ENCODE measurements at places on chromosomes 2 and 18.

GRCh38 chr2:98910349-98911125 lies 25.5 kb downstream of the CRACDL start:
- DNase-seq, result no peak

GRCh38 chr2:160228141-160228917 lies 28.3 kb upstream of the ITGB6 start:
- no peak for DNase-seq

DNA sequence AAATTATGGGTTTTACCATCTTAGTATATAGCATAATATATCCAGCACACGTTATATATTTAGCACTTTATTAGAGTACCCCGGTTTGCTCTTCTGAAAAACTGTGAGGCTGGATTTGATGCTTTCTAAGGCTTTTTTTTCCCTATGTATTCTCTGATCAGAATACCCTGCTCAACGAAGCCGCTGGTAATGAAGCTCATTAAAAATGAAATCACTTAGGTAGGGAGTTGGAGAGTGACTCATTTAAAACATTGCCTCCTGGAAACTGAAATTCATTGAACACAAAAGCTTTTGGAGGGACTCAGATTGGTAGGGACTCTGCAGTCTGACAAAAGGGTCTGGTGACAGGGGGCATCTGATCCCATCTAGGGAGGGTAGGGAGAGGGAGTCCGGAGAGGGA lies 365.4 kb upstream of the MEX3C start:
- no peak for DNase-seq

GRCh38 chr2:159160412-159160811 lies 126.1 kb downstream of the WDSUB1 start:
- no peak for DNase-seq

GRCh38 chr18:79466591-79466990 lies 70.9 kb downstream of the NFATC1 start:
- DNase-seq, result no peak

DNA sequence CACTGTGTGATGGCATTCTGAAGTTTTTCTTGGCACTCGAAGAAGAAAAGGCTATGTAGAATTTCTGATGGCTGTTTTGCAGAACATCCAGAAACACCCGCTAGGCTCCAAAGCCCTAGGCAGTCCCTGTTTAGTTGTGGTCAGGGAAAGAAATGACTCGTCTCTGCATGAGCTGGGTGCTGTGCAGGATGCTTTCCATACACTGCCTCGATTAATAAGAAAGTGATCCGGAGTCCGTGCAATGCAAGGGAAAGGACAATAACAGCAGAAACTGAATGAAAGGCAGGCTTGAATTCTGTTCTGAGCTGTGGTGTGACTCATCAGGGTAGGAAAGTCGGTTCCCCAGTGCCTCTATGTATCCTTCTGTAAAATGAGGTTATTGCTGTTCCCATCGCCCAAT lies 18.7 kb downstream of the MAPRE3 start:
- DNase-seq, result no peak

GRCh38 chr2:101080211-101081068 lies 70.7 kb downstream of the TBC1D8 start:
- no peak for DNase-seq

DNA sequence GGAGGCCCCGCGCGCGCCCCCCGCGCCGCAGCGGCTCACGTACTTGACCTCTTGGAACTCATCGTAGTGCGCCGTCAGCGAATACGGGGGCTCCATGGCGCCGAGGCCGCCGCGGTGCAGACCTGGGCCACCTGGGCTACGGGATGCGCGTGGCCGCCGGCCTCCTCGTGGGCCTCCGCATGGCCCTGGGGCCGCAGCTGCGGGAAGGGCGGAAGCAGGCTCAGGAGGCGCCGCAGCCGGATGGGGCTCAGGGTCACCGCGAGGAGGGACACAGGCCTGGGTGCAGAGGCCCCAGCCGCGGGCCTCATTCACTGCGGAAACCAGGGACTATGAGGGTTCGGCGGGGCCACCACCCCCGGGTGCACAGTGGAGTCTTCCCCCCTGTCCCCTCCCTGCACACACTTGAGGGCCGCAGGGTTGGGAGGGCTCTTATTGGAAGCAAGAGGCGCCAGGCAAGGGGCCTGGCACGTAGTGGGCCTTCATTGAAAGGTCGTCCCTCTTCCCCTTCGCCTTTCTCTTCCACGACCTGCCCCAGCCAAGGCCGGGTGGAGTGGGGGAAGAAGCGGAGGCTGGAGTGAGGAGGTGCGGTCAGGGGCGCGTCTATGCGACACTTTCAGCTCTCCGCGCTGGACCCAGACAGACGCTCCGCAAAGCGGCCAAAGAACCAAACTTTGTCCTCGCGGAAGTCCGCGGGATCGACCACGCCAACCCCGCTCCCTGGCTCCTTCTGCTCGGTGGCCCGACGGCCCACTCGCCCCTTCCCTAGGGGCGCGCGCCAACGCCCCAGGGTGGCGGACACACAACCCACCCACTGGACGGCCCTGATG lies 863 bp downstream of the ECEL1 start:
- DNase-seq, result no peak

GRCh38 chr2:145752091-145752806 lies 1232.3 kb upstream of the ZEB2 start:
- no peak for DNase-seq

GRCh38 chr18:11260961-11261461 lies 111.6 kb upstream of the PIEZO2 start:
- no peak for DNase-seq

- DNase-seq, result no peak
These were observed 14.4 kb downstream of the ARID5A start for GRCh38 chr2:96550787-96551604.

DNA sequence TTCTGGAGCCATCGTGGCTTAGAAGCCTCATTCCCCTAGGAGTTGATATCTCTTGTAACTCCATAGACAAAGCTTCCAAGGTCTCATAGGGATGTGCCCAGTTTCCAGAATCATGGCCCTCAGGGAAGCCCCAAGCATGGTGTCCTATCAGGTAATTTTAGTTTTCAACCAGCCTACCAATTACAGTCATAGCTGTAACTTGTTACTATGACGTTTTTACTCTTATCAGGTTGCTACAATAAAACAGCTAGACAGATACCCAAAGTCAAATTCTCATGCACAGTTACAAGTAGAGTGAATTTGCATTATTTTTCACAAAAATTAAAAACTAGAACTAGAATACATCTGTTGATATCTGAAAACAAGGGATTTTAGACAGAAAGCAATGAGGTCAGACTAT lies 8.9 kb downstream of the LYPD6 start:
- no peak for DNase-seq

DNA sequence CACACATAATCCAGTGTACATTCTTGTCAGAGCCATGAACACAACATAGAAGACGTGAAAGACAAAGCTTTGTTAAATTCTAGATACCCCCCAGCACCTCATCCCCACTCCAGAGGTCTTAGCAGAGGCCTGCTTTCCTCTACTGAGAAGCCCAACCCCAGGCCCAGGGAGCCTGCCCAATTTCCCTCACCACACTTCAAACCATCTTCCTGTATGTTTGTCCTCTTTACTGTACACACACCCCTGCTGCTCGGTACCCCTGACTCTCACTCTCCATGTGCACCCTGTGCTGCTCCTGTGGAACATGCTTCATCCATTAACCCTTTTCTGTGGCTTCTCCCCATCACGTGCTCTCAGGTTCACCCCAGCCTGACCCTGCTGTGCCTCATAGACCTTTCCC lies 37.2 kb downstream of the BOLA3 start:
- no peak for DNase-seq

DNA sequence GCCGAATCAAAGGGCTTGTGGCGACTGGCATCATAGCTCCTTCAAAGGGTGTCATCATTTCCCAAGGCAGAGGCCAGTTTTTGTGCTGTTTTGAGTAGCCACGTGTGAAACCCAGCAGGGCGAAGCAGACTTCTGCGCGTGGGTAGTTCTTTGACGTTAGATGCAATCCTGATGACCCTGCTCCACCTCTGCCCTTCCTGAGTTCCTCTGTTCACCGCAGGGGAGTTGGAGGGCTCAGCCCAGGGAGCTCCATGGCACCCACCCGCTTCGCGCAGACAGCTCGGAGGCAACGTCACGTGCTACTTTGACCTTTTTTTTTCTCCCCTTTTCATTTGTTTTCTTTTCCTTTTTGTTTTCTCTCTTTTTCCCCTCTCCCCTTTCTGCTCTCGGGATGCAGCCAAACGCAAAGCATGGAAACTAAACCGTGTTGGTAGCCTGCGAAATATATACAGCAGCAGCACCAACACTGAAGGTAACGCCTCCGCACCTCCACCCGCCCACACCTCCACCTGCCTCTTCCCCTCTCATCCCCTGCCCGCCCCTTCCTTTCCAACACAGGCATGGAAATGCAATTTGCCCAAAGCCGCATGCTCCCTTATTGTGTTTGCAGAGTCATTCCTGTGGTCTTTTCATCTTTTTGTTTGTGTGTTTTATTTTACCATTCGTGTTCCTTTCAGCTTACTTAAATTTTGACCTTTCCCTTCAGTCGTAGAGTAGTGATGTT lies 153.6 kb downstream of the GBX2 start:
- no peak for DNase-seq

DNA sequence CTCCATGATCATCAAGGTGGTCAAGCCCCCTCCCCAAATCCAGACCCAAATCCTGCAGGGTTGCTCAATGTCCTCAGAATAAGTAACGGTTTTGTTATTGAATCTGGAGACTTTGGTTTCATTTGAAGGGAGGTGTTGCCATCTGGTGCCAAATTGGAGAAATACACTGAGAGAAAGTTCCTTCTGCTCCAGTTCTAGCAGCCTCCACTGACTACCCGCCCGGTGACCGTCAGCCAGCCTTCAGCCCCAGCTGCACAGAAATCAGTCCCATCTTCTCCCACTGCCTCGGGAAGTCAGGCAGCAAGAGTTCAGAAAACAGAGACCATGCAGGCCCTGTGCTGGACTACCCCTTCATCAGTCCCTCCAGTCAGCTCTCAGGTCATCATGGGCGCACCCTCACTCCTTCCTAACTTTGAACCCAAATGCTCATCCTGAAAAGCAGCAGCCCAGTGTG lies 38.7 kb downstream of the PKDCC start:
- no peak for DNase-seq

- no peak for DNase-seq
These were observed 64.9 kb upstream of the PSMD14 start for GRCh38 chr2:161243312-161243711.

DNA sequence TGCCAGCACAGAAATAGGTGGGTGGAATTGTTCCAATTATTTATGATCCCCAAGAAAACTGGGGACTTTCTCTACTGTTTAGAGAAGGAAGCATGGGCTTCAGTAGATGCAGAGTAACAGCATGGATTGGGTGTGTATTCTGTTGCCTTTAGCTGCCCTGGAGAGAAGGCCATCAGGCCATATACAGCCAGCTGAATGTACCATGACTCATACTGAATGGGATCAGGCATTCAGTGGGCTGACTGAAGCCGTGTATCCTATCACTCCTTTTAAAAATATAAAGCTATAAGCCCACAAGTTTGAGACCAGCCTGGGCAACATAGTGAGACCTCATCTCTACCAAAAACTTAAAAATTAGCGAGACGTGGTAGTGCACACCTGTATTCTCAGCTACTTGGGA lies 16.7 kb upstream of the PLEKHM3 start:
- no peak for DNase-seq

DNA sequence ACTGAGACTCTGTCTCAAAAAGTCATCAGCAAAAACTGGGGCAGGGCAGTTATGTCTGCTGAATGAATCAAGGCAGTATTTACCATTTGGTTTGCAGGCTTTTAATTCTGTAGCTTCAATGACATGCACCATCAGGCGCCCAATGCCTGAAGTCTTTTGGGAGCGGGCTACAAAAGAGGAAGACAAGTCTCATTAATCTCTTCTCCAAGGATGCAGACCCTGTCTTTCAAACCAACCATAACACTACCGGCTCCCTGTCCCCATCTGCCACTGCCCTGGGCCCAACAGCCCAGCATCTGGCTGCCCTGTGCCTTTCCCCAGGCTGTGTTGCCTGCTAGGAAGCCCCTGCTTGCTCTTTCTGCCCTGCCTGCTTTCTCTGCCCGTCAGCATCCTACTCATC lies 30.3 kb downstream of the FAM228A start:
- no peak for DNase-seq

DNA sequence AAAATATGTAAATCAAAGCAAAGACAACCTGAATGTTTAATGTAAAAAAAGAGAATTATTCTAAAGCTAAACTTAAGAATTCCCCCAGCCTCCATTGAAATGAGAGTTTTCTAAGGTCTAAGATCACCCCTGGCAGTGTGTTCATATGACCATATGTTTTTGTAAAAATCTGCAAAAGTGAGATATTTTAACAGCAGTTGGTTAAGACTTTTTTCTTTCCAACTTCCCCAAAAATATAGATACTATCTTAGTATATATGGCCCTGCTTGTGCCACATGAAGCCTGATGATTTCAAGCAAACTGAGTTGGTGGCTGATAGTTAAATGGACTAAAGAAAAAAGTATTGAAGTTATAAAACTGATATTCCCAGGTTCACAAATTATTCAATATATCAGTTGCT lies 35.4 kb downstream of the ZNF804A start:
- DNase-seq, result no peak

GRCh38 chr2:100976061-100976460 lies 26.0 kb upstream of the RPL31 start:
- no peak for DNase-seq

Data from stimulated activated CD4-positive, alpha-beta T cell treated with anti-CD3 and anti-CD28 coated beads, TNF-alpha, amount 100 ng/mL, for 24 hours (primary cell).